G401 (cell line): ENCODE measurements at places on chromosomes 3 and 15. TPM values are rescaled to one million over a fixed set of nuclear protein-coding genes. Genes with fewer than 3 reads are reported as not detected.

DNA sequence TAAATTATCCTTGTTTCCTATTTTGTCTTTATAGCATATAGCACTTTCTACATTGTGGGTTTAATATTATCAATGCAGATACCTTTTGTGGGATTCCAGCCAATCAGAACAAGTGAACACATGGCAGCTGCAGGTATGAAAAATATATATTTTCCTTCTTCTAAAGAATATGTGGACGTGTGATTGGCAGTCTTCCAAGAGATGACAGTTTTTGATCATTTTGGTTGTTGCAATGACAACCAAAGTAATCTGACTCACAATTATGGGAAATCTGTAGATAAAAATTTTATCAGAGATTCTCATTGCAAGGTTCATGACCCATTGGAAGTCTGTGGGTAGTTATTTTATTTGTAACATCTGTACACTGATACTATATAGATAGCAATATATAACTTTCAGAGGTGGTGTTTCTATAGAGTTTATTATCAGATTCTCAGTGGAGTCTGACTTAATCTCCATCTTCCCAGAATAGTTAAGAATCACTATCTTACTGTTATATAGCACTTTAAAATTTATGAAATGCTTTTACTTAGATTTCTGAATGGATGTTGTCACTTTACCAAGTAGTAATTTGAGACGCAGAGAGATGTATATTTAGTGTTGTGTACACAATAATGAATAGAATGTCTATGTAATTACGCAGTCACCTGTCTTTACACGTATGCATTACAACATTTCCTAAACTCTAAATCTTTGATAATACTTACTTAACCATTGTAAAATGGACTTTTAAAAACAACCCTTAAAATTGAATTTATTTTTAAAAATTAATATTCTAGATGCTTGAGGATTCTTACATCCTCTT is 82.5 kb downstream of the STT3B start:
- DNase-seq = no peak

- DNase-seq = no peak
Measured at GRCh38 chr15:52162260-52162659, 28.9 kb downstream of the GNB5 start.

DNA sequence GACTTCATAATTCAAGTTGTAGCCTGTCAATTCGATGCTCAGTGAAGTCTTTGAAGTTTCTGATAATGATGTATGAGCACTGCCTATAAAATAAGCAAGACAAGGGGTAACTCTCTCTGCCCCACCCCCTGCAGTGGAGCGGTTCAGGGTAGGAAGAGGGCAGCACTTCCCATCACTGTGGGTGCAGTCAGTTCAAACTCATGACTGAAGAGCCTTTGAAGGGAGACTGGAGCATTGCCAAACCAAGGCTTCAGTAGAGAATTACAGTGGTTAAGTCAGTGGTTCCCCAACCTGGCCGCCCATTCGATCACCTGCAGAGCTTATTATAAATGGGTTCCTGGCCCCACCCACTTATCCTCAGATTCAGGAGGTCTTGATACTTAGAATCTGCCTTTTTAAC is 190.6 kb downstream of the SHQ1 start:
- no peak for DNase-seq

GRCh38 chr3:150184426-150185071 is 213.9 kb upstream of the PFN2 start:
- DNase-seq = no peak

- DNase-seq = no peak
Measured at GRCh38 chr3:48928679-48929078, 10.0 kb downstream of the ARIH2 start.

GOLGA8K gene
- not detected in 2 replicates for total RNA-seq

GRCh38 chr15:85860394-85861161 is 65.9 kb upstream of the KLHL25 start:
- DNase-seq = no peak

GRCh38 chr15:38647683-38648082 is 83.1 kb upstream of the RASGRP1 start:
- peak; percentile 83 for DNase-seq

DNA sequence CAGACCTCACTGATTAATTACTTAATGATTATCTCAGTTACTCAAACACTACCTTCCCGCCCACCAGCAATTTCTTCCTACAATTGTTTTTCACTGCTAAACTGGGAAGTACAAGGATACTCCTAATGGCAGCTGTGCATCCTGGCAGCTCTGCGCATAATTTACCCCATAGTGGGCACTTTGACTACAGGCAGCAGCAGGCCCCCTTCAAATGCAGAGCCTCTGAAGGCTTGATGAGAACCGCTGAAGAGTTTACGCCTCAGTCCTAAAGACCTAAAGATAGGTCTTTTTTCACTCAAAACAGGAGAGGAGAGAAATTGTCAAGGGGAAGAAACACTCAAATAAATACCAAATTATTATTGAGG is 10.7 kb downstream of the CCDC32 start:
- no peak for DNase-seq

GRCh38 chr3:59246719-59247401 is 197.0 kb upstream of the CFAP20DC start:
- DNase-seq = no peak

DNA sequence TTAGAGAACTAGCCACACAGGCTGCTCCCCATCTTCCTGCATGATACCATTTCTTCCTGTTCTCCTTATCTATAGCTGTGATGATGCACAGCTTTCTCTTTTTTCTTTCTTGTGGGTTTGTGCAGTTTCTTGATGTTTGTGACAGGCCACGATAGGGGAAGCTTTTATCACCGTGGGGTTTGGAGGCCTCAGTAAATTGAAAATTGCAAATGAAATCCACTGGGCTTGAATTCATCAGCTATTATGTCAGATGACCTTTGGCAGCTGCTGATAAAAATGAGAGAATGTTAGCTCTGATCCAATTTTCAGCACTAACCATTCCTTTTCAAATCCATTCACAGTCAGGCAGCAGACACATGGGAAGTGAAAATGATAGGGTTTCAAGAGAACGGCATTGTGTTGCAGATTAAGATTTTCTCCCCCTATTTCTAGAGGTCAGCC is 176.9 kb upstream of the SOX2 start:
- no peak for DNase-seq

GRCh38 chr3:5731100-5731499 is 543.6 kb downstream of the EDEM1 start:
- no peak for DNase-seq

- no peak for DNase-seq
Measured at GRCh38 chr3:103712320-103713008, 1277.6 kb downstream of the ZPLD1 start.

- DNase-seq = no peak
Measured at GRCh38 chr15:88803241-88803919, at the start of gene ACAN. TSS of gene ACAN (plus strand) at chr15:88803436. CDS start at chr15:88836207, 32,771 bp downstream.
